ENCODE measurements at places on chromosomes 1 and 21.

DNA sequence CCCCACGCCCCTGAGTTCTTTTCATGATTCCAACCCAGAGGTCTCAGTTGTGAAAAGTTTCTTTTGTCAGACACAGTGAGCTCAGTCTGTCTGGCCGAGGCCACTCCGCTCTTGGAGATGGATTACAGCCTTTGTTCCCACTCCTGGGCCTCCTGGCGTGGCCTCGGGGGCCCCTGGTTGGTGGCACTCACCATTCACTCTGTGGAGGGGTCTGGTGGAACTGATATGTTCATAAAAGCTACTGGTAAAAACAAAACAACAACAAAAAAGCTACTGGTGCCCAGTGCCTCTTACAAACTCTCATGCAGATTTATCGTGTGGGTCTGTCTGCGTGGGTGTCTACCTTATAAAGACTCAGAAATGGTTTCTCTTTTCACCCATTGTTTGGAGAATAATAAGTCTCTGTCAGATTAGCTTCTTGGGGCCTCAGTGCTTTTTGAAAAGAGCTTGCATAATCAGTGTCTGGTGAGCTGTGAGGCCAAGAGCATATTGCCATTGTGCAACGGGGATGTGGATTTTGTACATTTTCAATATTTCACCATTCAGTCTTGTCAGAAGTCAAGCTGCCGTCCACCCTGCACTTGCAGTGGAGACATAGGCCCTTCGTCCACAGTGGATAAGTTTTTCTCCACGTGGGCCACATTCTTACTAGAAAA lies 86.7 kb downstream of the GALNT2 start:
- DNase-seq: no peak

DNA sequence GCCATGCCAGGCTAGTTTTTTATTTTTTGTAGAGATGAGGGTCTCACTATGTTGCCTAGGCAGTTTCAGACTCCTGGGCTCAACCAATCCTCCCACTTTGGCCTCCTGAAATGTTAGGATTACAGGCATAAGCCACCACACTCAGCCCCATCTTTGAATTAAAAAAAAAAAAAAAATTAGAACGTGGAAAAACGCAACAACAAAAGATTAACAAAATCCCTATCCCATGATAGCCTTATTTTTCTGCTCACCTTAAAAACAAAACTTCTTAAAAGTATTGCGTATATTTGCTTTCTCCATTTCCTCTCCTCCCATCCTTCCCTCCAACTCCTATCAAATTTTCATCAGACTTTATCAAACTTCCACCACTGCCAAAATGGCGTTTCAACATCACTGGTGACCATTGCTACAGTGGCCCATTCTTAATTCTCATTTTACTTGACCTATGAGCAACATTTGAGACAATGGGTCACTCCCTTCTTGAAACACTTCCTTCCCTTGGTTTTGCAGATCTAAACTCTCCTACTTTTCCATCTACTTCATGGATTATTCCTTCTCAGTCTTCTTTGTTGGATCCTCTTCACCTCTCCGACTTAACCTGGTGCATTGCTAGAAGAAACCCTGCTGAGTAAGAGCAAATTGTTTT lies 579 bp upstream of the ZNF684 start:
- DNase-seq: no peak

GRCh38 chr1:70627910-70628309 lies 216.8 kb downstream of the CTH start:
- no peak for DNase-seq

DNA sequence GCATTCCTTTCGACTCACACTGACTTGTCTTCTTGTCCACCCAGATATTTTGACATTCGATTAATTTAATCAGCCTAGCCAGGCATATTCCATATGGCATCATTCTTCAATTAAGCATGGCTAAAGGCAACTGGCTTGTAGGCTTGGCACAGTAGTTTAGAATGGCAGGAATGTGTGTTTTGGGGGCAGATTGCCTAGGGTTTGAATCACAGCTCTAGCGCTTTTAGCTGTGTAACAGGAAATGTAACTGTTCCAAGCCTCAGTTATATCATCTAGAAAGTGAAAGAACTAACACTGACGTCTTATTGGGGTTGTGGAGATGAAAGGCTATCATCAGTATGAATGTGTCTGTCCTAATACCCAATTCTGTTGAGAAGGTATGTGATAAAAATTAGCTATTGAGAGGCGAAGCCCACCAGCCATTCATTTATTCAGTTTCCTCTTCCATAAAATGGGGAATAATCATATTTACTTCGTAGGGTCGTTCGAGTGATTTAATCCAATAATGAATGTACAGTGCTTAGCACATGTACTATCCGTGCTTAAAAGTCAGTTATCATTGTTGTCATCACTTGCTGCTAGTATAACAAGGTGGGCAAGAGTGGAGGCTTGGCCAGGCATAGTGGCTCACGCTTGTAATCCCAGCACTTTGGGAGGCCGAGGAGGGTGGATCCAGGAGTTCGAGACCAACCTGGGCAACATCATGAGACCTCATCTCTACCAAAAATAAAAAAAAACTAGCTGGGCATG lies 41.6 kb upstream of the GRHL3 start:
- no peak for DNase-seq

DNA sequence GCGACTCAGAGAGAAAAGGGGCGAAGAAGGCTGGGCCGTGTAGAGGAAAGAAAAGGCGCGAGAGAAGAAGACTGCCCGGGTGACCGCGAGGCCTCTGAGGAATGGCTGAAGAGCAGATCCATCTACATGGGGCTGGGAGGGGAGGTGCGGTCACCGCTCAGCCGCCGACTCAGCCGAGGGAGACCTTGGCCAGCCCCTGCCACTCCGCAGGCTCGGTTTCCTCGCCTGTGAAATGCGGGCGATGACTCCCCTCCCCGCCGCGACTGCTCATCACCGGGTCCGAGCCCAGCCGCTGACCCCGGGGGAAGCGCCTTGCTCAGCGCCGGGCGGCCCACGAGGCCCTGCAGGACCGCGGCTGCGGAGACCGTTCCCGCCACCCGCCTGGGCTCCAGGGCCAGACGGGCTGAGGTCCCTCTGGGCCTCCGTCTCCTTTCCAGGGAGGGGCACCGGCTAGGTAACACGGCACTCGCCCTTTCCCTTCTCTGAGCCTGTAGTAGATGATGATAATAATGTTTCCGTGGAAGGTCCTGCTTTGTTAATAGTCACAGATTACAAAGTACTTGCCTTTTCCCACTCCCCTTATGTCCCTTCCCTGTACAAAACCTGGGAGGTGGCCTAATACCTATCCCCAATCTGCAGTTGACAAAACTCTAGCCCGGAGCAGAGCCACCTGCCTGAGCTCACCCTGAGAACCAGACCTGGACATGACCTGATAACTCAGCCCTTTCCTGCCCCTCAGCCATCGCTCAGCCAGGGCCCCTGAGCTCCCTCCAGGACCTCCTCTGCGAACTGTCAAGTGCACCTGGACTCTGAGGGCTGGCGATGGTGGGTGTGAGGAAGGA lies 1.6 kb upstream of the BSND start:
- no peak for DNase-seq

DNA sequence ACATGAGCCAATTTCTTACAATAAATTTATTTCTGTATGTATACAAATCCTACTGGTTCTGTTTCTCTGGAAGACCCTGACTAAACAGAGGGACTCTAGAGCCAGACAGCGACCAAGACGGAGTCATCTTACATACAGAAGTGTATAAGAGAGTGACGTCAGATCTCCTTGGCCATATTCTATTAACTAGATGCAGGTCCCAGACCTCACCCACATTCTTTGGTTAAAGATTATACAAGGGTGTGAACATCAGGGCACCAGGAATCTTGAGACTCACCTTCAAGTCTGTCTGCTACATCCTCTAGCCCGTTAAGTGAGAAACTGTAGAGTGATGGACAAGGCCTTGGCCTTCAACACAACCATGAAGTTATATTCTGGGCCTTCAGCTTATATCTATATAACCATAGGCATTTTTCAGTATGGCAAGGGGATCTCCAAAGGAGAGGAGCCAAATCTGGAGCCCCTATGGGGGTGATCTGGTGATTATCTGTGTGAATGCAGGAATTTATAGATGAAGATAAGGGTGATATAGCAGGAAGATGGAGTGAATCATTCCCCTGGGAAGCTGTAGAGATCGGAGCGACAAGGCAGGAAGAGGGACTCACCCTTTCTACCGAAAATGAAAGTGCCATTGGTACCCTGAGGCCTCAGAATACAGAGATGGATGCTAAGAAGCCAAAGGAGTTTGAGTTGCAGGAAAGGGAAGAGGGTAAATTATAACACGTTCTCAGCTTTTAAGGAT lies 83.9 kb downstream of the ADAMTS1 start:
- DNase-seq: no peak

DNA sequence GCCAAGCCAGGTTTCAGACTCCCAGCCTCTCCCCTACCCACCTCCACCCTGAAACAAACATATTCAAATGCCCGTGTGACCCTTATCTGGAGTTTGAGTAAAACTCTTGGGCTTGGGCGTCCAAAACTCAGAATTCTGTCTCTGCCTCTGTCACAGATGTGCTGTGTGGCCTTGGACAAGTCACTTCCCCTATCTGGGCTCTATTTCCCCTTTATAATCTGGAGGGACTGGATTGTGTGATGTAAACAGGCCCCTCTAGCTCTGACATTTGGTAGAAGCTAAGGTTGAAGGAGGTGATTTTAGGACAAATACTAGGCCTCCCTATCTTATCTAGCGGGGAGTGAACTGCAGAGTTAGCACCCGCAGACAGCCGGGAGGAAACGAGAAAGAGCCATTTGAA lies 67.5 kb downstream of the IGSF21 start:
- no peak for DNase-seq

DNA sequence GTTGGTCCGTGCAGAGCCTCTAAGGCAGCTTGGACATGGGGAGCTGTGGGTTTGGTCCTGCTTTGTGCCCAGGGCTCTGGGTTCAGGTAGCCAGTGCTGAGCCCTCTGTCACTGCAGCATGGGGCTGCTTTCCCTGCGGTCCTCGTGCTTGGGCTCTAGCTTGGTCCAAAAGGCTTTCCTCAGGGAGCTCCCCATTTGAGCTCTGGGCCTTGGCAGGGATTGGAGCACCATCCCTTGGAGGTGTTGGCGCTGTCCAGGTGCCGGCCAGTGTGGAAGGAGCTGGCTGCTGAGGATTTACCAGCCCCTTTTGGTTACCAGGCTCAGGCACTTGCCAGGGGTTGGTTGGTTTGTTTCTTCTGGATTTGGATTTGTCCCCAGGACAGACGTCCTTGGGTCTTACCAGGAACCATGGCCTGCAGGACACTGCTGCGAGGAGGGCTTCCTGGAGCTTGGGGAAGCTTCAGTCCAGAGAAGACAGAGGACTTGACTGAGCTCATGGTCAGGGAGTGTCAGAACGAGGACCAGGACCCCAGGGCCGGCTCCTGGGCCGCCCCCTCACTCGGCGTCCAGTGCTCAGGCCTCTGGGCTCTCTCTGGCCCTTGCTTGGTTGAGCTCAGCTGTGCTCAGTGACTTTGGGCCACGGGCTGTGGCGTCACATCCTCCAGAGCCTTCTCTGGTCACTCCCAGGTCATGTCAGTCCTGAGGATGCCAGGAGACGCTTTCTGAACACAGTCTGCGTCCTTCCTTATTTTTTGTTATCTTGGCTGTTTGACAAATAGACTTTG lies 224.7 kb downstream of the CAMTA1 start:
- no peak for DNase-seq

- DNase-seq: no peak
Measured at GRCh38 chr1:202199040-202199889, 5.7 kb downstream of the LGR6 start.
